Hepatocyte (in vitro differentiated cells): ENCODE measurements at places on chromosomes 13 and 19. TPM values are rescaled to one million over a fixed set of nuclear protein-coding genes. Genes with fewer than 3 reads are reported as not detected.

ZNF808 gene
- polyA plus RNA-seq: 2.2 and 2.7 TPM in 2 replicates

RFX1 gene
- 2.4 and 4.1 TPM in 2 replicates for polyA plus RNA-seq

AP1M2 gene
- 67.4 and 69.4 TPM in 2 replicates for polyA plus RNA-seq

PRTN3 gene
- not detected in 2 replicates for polyA plus RNA-seq

CCDC194 gene
- 0.80 TPM in 1 of 2 replicates, not detected in the other for polyA plus RNA-seq

RFC3 gene
- polyA plus RNA-seq: 6.8 and 7.2 TPM in 2 replicates

IL12RB1 gene
- not detected in 2 replicates for polyA plus RNA-seq

NLRP4 gene
- not detected in 2 replicates for polyA plus RNA-seq

PCSK4 gene
- polyA plus RNA-seq: 9.6 and 16.2 TPM in 2 replicates

PRRG2 gene
- 4.0 and 4.3 TPM in 2 replicates for polyA plus RNA-seq

MATK gene
- polyA plus RNA-seq: 0.34 and 0.50 TPM in 2 replicates

ERF gene
- polyA plus RNA-seq: 20.4 and 24.4 TPM in 2 replicates

CAMSAP3 gene
- 52.6 and 58.5 TPM in 2 replicates for polyA plus RNA-seq

ZNF43 gene
- polyA plus RNA-seq: 7.9 and 9.8 TPM in 2 replicates

KLK12 gene
- 2.3 TPM in 1 of 2 replicates, not detected in the other for polyA plus RNA-seq

LRRC25 gene
- 0.36 and 1.5 TPM in 2 replicates for polyA plus RNA-seq

SERPINE3 gene
- 163 and 297 TPM in 2 replicates for polyA plus RNA-seq

UBXN6 gene
- 36.8 and 44.7 TPM in 2 replicates for polyA plus RNA-seq

TPT1 gene
- polyA plus RNA-seq: 1,047 and 1,085 TPM in 2 replicates

DHDH gene
- polyA plus RNA-seq: 1.5 and 2.9 TPM in 2 replicates

IL11 gene
- polyA plus RNA-seq: 6.6 and 8.5 TPM in 2 replicates

NR2F6 gene
- 157 and 169 TPM in 2 replicates for polyA plus RNA-seq

DACT3 gene
- polyA plus RNA-seq: 17.4 and 18.4 TPM in 2 replicates

CERS1 gene
- 4.9 and 5.7 TPM in 2 replicates for polyA plus RNA-seq

PDS5B gene
- polyA plus RNA-seq: 12.8 and 16.6 TPM in 2 replicates

PDCD2L gene
- 6.3 and 7.3 TPM in 2 replicates for polyA plus RNA-seq

CLEC17A gene
- not detected in 2 replicates for polyA plus RNA-seq

MAB21L1 gene
- 9.9 and 10.6 TPM in 2 replicates for polyA plus RNA-seq

ZNF177 gene
- polyA plus RNA-seq: 4.2 and 7.6 TPM in 2 replicates

MIR17HG gene
- polyA plus RNA-seq: 1.7 and 2.6 TPM in 2 replicates

CPB2 gene
- polyA plus RNA-seq: 25.6 and 43.3 TPM in 2 replicates

CHAMP1 gene
- polyA plus RNA-seq: 6.6 and 9.3 TPM in 2 replicates

TMEM86B gene
- polyA plus RNA-seq: 48.6 and 62.3 TPM in 2 replicates

C5AR1 gene
- 0.99 and 3.2 TPM in 2 replicates for polyA plus RNA-seq

TPP2 gene
- polyA plus RNA-seq: 15.0 and 18.1 TPM in 2 replicates

KIR3DL1 gene
- polyA plus RNA-seq: not detected in 2 replicates

TPTE2 gene
- not detected in 2 replicates for polyA plus RNA-seq

ZNF66 gene
- 4.6 and 5.5 TPM in 2 replicates for polyA plus RNA-seq

C19orf85 gene
- polyA plus RNA-seq: not detected in 2 replicates

ANKRD24 gene
- 1.5 and 2.0 TPM in 2 replicates for polyA plus RNA-seq

RFPL4AL1 gene
- polyA plus RNA-seq: not detected in 2 replicates

SUGP1 gene
- polyA plus RNA-seq: 43.7 and 57.4 TPM in 2 replicates

HAUS8 gene
- polyA plus RNA-seq: 5.5 and 8.5 TPM in 2 replicates

FAM83E gene
- 12.4 and 16.1 TPM in 2 replicates for polyA plus RNA-seq

IL27RA gene
- polyA plus RNA-seq: 1.7 and 2.3 TPM in 2 replicates

ZNF578 gene
- polyA plus RNA-seq: 0.12 and 0.16 TPM in 2 replicates

SCN1B gene
- 2.5 and 3.1 TPM in 2 replicates for polyA plus RNA-seq

ZNF426 gene
- polyA plus RNA-seq: 10.4 and 14.0 TPM in 2 replicates

IGFL3 gene
- 4.7 and 5.5 TPM in 2 replicates for polyA plus RNA-seq

UNC13A gene
- polyA plus RNA-seq: 0.21 TPM in 1 of 2 replicates, not detected in the other

LRRC8E gene
- 3.2 and 3.3 TPM in 2 replicates for polyA plus RNA-seq

PDE4A gene
- polyA plus RNA-seq: 4.3 and 5.8 TPM in 2 replicates

IGFLR1 gene
- polyA plus RNA-seq: 4.5 and 4.6 TPM in 2 replicates

CEACAM6 gene
- polyA plus RNA-seq: 4.5 and 5.3 TPM in 2 replicates

GPC6 gene
- polyA plus RNA-seq: 25.8 and 26.0 TPM in 2 replicates

OR7G3 gene
- not detected in 2 replicates for polyA plus RNA-seq

JAK3 gene
- 3.0 and 3.6 TPM in 2 replicates for polyA plus RNA-seq

BTBD2 gene
- 71.1 and 76.0 TPM in 2 replicates for polyA plus RNA-seq
